Stimulated activated CD8-positive, alpha-beta memory T cell treated with anti-CD3 and anti-CD28 coated beads, Interleukin-7, amount 100 ng/mL, for 1 hour (primary cell): ENCODE measurements at places on chromosomes 11 and 22.

DNA sequence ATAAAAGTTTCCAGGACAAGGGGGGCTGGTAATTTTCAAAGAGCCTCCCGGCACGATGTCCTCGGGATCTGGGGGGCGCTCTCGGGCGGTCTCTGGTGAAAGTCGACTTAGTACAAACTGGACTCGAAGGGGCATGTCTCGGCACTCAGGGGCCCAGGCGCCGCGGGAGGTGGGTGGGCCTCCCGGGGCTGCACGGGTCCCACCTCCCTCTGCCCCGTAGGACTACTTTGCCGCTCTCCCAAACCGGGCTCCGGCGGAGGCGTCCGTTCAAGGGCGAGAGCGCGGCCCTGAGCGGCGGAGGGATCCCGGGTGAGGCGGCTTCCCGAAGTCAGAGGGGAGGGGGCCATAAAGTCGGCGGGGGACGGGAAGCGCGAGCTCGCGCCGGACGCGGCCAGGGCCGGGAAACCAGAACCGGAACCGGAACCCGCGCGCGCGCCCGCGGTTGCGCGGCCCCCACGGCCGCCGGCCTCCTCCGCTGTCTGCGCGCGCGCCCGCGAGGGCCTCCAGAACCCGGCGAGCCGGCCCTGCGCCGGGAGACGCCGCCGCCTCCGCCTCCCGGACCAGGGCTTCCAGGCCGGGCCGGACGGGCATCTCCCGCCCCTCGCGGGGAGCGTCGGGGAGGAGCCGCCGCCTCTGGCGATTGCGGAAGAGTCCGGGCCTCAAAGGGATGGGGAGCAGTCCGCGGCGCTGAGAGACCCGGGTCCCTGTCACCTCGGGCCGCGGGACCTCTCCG, at the start of gene ARHGEF12:
Gene ARHGEF12 (plus strand): TSS at position 506 of the 733 bp plus-strand sequence. CDS start 831 bp downstream, outside the sequence.
- DNase-seq = peak; percentile 51

DNA sequence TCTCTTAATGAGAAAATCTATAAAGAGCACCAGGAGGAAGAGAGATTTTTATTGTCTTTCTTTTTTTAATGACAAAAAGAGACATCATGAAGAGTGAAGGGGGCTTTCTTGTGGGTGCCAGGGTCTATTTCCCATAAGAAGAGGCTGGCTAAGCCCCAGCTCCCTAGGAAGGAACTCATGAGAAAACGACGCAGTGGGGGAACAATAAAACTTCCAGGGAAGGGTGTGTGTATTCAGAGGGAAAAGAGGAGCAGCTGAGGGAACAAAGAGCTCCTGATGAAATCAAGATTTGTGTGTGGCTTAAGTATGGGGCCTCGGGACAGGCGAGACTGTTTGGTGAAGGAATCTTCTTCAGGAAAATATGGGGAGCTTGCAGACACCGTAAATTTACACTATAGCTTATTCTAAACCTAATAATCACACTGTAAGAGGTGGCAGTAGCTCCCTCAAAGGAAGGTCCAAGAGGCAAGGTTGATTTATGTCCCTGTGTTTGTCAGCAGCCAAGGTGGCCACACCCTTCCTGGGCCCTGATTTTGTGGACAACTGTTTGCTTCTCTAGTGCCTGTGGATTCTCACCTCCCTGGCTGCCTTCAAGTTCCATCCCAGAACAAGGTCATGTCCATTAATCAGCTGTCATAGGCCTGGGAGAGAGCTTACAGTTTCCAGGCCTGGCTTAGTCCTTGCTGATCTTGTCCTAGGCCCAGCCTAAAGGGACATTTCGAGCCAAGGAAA, 615.7 kb downstream of the INSC start:
- no peak for DNase-seq

- no peak for DNase-seq
Observed at GRCh38 chr22:39949964-39950737, 10.0 kb upstream of the TMA7B start.

GRCh38 chr11:27968461-27968860, 139.5 kb downstream of the KIF18A start:
- no peak for DNase-seq

DNA sequence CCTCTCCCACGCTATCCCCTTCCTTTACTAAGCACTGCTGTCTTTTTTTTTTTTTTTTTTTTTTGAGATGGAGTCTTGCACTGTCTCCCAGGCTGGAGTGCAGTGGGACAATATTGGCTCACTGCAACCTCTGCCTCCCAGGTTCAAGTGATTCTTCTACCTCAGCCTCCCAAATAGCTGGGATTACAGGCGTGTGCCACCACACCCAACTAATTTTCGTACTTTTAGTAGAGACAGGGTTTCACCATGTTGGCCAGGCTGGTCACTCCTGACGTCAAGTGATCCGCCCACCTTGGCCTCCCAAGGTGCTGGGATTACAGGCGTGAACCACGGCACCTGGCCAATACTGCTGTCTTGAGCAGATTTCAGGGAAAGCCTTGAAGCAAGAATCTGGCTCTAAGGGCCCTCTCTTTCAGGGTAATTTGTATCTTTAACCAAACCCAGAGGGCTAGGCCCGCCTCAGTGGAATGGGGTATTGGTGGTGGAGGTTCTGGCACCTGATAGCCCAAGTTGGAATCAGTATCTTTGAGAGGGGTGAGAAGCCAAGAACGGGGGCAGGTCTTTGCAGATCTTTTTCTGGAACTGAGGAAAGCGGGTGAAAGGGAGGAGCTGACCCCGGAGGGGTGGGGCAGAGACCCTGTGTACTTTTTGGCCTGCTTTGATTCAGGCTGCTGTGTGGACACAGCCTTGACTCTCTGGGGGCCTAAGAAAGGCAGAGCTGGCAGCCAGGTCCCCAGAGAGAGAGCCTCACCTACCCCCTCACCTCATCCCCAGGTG, 37.0 kb downstream of the TRIOBP start:
- no peak for DNase-seq

DNA sequence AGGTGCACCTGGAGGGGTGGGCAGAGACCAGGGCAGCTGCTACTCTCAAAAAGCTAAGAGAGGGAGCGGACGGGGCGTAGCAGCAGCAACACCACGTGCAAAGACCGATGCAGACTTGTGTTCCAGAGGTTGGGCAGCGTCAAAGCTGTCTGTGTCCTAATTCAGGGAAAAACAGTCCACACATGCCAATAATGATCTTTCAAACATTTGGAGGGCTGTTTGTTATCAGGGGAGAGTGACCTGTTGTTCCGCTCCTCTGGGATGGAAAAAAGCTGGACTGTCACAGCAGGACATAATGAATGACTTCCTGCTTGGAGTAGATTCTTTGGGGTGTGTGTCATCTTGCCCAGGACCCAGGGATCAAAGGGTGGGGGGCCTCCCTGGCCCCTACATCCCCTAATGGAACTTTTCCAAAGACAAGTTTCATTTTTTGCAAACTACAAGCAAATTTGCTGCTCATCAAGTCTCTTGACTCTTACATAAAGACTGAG, 6.2 kb upstream of the FBLN1 start:
- no peak for DNase-seq

- peak; percentile 53 for DNase-seq
Observed at GRCh38 chr11:72040491-72041363, 39.6 kb downstream of the NUMA1 start.

DNA sequence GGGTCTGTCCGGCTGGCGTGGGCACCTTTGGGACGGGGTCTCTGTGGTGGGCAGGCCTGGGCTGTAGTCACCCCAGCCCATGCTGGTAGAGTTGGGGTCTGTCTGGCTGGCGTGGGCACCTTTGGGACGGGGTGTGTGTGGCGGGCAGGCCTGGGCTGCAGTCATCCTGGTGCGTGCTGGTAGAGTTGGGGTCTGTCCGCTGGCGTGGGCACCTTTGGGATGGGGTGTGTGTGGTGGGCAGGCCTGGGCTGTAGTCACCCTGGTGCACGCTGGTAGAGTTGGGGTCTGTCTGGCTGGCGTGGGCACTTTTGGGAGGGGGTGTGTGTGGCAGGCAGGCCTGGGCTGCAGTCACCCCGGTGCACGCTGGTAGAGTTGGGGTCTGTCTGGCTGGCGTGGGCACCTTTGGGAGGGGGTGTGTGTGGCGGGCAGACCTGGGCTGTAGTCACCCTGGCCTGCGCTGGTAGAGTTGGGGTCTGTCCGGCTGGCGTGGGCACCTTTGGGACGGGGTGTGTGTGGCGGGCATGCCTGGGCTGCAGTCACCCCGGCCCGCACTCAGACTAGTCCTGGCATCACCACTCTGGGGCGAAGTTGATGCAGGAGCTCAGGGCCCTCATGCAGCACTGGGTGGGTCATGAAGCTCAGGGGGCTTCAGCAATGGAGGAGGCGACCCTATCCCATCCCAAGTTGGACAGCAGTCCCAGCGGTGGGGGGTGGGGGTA, 19.3 kb downstream of the PRR33 start:
- no peak for DNase-seq

GRCh38 chr11:67370351-67371076, 2.9 kb downstream of the CLCF1 start:
- no peak for DNase-seq

DNA sequence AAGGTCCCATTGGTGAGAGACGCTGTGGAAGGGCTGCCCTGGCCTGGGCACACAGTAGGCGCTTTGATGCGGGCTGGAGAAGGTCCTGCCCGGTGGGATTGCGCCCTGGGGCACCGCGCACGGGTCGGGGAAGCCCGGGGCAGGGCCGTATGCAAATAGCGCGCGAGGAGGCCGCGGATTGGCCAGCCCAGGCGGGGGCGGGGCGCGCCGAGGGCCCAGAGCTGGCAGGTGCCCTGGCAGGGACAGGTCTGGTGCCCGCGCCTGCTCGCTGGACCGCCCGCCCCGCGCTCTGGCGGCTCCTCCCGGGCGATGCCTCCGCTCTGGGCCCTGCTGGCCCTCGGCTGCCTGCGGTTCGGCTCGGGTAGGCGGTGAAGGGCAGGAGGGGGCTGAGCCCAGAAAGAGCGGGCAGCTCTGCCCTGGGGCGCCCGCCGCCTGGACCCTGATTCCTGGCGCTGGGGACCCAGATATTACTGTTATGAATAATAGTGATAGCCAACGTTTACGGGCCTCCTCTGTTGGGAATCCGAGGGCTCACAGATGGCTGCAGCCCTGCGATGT, at the start of gene UPK3A:
Gene UPK3A (plus strand): TSS at position 245 of the 558 bp plus-strand sequence. CDS start 65 bp downstream, at position 310.
- no peak for DNase-seq

DNA sequence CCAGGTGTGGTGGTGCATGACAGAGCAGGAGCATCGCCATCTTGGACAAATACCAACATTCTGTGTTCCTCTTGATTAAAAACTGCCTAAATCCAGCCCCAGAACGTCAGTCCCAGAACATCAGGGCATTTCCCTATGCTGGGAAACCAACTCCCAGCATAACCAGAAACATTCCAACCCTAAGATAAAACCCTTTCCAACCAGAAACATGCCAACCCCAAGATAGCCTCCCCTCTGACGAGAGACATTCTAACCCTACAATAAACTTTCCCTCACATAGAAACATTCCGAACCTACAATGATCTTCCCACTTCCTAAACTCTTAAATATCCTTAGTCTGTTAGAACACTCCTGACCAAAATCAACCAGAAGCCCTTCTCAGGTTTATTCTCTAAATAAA, 11.6 kb downstream of the PLAAT4 start:
- DNase-seq = no peak

GRCh38 chr11:103949781-103950180, 86.7 kb upstream of the DDI1 start:
- DNase-seq = no peak

GRCh38 chr11:100908746-100909145, 220.9 kb downstream of the PGR start:
- no peak for DNase-seq

GRCh38 chr11:117289795-117290194, 1.4 kb upstream of the BACE1-AS start:
- no peak for DNase-seq

DNA sequence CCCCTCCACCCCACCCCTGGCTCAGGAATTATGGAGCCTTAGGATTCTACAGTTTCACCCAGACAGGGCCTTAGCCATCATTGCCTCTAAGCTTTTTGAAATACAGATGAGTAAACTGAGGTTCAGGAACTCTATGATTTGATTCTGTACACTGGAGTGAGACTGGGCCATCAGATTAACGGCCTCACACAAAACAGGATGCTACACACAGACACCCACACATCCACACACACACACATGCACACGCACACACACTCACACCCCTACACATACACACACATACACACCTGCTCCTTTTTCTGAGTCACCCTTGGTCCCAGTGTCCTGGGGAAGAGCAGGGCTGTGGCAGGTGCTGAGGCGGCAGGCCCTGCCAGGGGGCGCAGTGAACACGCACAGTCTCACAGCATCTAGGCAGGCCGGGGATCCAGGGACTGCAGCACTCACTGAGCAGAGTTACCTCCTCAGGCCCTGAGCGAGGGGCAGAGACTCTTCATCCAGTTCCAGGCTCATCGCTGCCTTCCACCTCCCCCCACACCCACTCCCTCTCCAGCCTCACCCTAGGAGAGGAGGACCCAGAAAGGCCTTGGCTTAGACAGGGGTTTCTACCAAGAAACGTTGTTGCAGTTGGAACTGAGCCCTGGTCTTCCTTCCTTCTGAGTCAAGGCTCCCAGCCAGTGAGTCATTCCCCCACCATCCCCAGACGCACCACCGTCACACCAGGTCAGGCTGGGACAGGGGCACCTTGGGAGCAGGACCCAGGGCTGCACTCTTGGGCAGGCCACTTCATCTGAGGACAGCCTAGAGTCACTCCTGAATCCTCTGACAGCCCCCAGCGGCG, 89.8 kb upstream of the PARVA start:
- no peak for DNase-seq

- DNase-seq = no peak
Observed at GRCh38 chr22:36330127-36330526, 57.6 kb downstream of the MYH9 start.

GRCh38 chr11:63901660-63902059, 15.3 kb downstream of the RCOR2 start:
- no peak for DNase-seq

- DNase-seq = no peak
Observed at GRCh38 chr11:114080219-114080618, 20.7 kb downstream of the ZBTB16 start.

DNA sequence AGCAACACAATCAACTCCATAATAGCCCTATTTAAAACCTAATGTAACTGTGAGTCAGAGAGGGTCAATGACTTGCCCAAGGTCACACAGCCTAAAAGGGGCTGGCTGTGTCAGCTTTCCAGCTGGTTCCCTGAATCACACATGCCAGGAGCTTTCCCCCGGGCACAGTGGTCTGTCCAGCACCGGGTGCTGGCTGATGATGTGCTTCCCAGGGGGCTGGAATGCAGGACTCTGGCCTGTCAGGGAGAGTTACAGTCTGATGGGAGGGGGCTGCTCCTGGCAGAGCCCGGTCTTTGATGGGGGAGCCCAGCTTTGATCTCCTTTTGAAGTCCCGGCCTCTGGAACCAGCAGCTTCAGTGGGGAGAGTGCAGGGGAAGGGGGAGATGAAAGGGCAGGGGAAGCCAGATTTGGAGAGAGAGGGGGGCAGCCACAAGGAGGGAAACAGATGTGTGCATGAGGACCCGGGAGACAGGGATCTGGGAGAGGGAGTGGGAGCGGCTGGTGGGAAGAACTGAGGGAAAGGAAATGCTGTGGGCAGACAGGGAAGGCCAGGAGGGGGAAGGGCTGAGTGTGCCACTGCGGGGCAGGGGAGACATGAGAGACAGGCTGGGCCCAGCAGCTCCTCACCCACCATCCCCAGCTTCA, 102.7 kb downstream of the NECTIN1 start:
- no peak for DNase-seq
